ENCODE measurements at places on chromosomes 16 and 17.

GRCh38 chr17:22128723-22129122 is 436.4 kb downstream of the KCNJ18 start:
- H3K27me3 ChIP-seq, result no peaks in the 10 kb centered on the region
- H3K27ac ChIP-seq, result no peak overlapping the region
- H3K4me3 ChIP-seq, result no peak overlapping the region
- H3K4me1 ChIP-seq, result no peaks in the 10 kb centered on the region

- no peaks in the 10 kb centered on the region for H3K27me3 ChIP-seq
- no peaks in the 10 kb centered on the region for H3K36me3 ChIP-seq
- DNase-seq, result no peak
- H3K4me3 ChIP-seq, result no peak overlapping the region
- H3K27ac ChIP-seq, result no peak overlapping the region
These were observed 25.5 kb downstream of the GPRC5B start for GRCh38 chr16:19859166-19859565.

DNA sequence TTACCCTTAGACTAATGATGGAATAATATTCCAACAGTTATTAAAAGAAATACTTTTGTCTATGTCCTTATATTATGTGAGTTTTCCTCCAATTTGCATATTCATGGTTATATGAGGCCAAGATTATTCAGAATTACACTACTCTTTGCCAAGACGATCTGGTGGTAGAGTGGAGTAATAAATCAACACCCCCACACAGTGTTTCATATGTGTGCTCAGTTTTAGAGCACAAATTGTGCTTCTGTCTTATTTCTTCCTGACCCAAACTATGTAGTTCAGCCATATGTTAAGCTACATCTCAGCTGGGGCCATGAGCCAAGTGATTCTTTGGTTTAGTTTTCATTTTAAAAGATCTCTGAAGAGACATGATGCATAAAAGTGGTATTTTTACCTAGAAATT is 26.9 kb upstream of the PPM1E start:
- H3K36me3 ChIP-seq, result peaks cover 5% of the 10 kb centered on the region
- H3K4me1 ChIP-seq, result no peaks in the 10 kb centered on the region
- H3K4me3 ChIP-seq, result no peak overlapping the region

- no peaks in the 10 kb centered on the region for H3K27me3 ChIP-seq
- H3K4me3 ChIP-seq, result no peak overlapping the region
- no peak for DNase-seq
These were observed 96.7 kb downstream of the AATF start for GRCh38 chr17:37045351-37045922.

GRCh38 chr16:76913046-76913445 is 277.9 kb upstream of the MON1B start:
- no peaks in the 10 kb centered on the region for H3K4me1 ChIP-seq
- no peak overlapping the region for H3K4me3 ChIP-seq
- DNase-seq, result no peak
- H3K27me3 ChIP-seq, result no peaks in the 10 kb centered on the region

- H3K36me3 ChIP-seq, result no peaks in the 10 kb centered on the region
- no peak overlapping the region for H3K27ac ChIP-seq
- no peak overlapping the region for H3K4me3 ChIP-seq
- H3K27me3 ChIP-seq, result no peaks in the 10 kb centered on the region
- no peaks in the 10 kb centered on the region for H3K4me1 ChIP-seq
These were observed 107.6 kb downstream of the KCNJ2 start for GRCh38 chr17:70276906-70277305.

All from sigmoid colon (tissue), 7 donors.